ENCODE measurements at places on chromosomes 5 and 9.

DNA sequence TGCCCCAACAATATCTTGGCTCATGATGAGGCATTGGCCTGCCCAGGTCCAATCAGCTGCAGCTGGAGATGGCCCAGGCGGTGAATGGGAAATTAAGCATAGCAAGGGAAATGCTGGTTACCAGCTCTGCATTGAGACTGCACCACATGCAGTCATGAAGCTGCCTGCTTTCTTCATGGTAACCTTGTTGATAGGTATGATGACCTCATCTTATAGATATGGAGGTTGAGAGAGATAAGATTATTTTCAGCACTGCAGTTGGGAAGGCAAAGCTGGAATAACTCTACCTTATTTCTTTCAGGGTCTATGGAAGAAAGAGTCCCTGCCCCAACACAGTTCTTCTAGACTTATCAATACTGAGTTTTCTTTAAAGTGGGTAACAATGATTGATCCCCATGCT lies 180.1 kb downstream of the ICE1 start:
- no peak for DNase-seq

DNA sequence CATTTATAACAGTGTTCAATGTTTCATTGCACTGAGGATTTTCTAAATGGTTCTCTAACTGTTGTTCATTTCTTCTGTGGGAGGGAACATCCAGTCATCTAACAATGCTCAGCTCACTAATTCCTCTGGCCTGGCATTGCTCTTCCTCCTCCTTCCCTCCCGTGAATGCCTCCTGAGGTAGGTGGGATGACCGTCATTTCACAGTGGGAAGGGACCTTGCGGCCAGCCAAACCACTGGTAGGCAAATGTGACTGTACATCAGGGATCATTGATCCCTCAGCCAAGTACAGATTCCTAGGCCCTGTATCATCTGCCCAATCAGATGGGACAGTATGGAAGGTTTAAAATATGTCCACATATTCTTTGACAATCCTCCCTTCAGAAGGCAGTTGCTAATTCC lies 23.7 kb upstream of the VDAC1 start:
- DNase-seq = no peak

GRCh38 chr9:123169926-123170325 lies 98.5 kb downstream of the STRBP start:
- DNase-seq = no peak

DNA sequence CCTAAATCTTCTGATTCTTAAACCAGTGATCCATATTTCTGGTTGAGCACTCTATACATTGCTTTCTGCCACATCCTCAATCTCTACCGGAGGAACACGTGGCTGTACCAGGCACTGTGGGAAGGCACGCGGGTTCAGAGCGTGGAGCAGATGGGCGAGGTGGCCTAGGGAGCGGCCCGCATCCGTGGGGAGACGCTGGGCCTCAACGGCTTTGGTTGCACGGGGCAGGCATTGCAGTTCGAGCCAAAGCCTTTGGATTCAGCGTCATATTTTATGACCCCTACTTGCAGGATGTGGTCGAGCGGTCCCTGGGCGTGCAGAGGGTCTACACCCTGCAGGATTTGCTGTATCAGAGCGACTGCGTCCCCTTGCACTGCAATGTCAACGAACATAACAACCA lies 197.2 kb upstream of the RGMB start:
- DNase-seq = no peak

GRCh38 chr5:109681763-109682162 lies 8.0 kb upstream of the MAN2A1 start:
- DNase-seq = no peak

DNA sequence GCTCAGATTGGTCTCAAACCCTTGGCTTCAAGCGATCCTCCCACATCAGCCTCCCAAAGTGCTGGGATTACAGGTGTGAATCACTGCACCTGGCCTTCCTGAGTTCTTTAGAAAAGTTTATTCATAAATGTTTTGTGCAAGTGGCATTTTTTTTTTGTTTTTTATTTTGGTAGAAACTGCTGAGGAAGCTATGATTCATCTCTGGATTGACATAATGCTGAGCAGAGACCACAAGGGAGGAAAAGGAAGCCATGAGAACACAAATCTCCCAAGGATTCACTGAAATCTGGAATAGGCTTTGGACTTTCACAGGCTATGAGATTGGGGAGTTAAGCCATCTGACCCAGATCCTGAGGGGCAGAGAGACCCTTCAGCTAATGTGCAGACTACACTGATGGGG lies 3.4 kb upstream of the SLC46A2 start:
- DNase-seq = peak; percentile 64

DNA sequence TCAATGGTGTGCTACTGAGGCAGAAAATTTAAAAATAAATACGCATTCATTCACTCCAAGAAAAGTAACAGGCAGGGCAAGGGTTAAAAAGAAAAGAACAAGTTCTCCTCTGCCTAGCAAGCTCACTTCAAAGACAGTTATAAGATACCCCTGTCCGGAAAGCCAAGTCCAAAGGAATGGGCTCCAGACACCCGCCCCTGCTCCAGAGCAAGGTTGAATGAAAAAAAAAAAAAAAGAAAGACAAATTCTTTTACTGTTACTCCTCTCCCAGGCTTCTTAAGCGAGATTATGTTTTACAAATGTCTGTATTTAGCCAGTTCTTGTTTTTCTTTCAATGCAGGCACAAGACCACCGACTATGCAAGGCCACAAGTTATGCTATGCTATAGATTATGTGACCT lies 9.1 kb upstream of the ANXA2R start:
- DNase-seq = no peak

GRCh38 chr5:82176115-82176814 lies 101.9 kb downstream of the RPS23 start:
- no peak for DNase-seq

- DNase-seq = no peak
Measured at GRCh38 chr9:94159069-94159939, 75.0 kb downstream of the PTPDC1 start.

- DNase-seq = no peak
Measured at GRCh38 chr9:13244181-13244580, 35.3 kb downstream of the MPDZ start.

- no peak for DNase-seq
Measured at GRCh38 chr5:81751836-81752643, 1.1 kb upstream of the SSBP2 start.

DNA sequence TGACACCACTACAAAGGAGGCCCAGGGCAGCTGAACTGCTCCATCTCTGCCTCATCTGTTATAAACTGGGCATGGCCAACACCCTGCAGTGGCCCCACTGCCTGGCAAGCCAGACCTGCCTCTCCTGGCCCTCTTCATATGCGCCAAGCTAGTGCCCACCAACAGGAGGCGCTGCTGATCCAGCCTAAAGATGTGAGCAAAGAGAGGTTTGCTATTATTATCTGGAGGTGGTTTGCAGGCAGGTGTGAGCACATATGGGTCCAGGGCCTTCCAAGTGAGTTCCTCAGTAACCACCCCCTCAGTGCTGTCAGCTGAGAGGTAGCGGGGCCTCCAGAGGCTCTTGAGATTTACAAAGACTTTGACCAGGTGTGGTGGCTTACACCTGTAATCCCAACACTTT lies 232.2 kb downstream of the SYK start:
- peak; percentile 46 for DNase-seq

DNA sequence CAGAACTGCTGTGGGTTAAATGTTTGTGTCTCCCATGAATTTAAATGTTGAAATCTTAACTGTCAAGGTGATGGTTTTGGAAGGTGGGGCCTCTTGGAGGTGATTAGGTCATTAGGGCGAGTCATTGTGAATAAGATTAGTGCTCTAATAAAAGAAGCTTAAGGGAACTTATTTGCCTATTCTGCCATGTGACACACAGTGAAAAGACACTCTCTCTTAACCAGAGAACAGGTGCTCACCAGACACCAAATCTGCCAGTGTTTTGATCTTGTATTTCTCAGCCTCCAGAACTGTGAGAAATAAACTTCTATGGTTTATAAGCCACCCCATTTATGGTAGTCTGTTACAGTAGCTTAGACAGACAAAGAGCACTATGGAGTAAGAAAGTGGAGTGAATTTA lies 117.9 kb upstream of the SV2C start:
- no peak for DNase-seq

- DNase-seq = peak; percentile 56
Measured at GRCh38 chr5:1763548-1763911, 36.1 kb downstream of the MRPL36 start.

- peak; percentile 70 for DNase-seq
Measured at GRCh38 chr5:151470439-151470838, 23.0 kb downstream of the SLC36A1 start.

- DNase-seq = no peak
Measured at GRCh38 chr9:131566158-131566557, 20.8 kb downstream of the PRRT1B start.

GRCh38 chr9:37374892-37375291 lies 47.6 kb upstream of the GRHPR start:
- no peak for DNase-seq

- DNase-seq = no peak
Measured at GRCh38 chr9:77887662-77888061, 143.9 kb downstream of the GNAQ start.

GRCh38 chr5:10699987-10700386 lies 61.0 kb downstream of the DAP start:
- no peak for DNase-seq

DNA sequence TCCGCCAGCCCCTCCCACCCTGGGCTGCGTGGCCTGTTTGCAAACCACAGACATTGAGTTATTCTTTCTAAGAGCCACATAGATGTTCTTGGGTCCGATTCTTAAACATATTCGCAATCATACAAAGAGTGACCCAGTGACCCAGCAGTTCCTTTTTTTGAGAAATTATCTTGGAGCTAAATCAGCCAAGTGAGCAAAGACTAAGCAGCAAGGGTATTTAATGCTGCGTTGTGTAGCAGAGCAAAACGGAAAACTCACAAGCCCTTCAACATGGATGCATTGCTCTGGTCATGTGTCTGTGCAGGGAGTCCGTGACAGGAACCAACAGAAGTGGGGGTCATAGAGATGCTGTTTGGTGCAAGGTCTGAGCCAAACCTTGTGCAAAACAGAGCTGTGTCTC lies 95.6 kb downstream of the OLFM1 start:
- DNase-seq = no peak

GRCh38 chr5:61474746-61475145 lies 142.7 kb downstream of the ZSWIM6 start:
- DNase-seq = no peak

GRCh38 chr9:20643660-20644059 lies 21.4 kb upstream of the MLLT3 start:
- DNase-seq = no peak

- DNase-seq = no peak
Measured at GRCh38 chr9:29233193-29233592, 1659.9 kb upstream of the C9orf72 start.

DNA sequence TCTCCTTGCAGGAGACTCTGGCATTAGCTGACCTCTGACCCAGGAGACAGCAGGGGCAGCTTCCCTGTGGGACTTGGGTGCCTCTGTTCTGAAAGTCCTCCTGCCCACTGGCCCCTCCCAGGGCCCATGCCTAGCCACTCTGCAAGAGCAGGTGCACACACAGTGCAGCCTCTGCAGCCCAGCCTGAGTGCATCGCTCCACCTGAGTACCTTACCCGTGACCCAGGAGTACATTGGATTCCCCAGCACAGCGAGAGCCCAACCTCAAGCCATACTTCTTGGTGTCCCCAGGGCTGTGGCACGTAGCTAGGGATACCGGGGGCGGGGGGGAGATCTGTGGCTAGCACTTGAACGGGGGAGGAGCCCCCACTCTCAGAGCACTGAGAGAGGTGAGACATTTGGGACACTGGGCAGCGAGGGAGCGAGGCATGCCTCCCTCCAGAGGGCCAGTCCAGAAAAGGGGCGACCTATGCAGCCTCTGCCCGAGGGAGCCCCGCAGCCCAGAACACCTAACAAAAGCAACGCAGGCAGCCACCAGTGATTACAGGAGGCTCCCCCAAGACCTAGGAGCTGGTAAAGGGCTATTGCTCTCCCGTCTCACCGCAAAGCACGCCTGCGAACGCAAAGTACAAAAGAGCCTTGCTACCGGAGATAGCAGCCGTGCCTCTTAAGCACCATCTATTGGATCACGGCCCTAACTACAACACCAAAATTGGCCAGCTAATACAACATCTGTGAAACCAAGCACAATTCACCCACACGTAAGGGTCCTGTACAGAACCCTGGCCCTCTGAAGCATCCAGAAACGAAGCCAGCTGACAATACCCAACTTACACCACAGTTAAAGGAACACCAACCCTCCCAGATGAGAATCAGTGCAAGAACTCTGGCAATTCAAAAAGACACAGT lies 826 bp upstream of the PRDM9 start:
- no peak for DNase-seq

DNA sequence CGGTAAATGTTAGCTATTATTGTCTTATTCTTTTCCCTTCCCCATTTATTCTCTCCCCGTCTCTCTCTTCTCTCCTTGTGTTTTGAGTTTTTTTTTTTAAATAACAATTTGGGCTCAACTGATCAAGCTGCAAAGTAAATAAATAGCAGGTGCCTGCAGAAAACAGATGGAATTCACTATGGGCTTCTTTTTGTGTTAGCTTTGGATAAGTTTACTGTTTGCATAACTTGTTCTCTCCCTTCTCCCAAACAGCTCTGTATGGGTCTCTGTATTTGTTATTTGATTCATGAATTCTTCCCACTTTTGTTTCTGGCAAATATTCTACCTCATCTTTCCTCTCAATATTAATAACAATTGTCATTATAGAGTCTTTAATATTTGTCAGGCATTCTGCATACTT lies 111.8 kb upstream of the ASTN2 start:
- no peak for DNase-seq

GRCh38 chr5:36073595-36074216 lies 7.0 kb upstream of the UGT3A2 start:
- DNase-seq = no peak

DNA sequence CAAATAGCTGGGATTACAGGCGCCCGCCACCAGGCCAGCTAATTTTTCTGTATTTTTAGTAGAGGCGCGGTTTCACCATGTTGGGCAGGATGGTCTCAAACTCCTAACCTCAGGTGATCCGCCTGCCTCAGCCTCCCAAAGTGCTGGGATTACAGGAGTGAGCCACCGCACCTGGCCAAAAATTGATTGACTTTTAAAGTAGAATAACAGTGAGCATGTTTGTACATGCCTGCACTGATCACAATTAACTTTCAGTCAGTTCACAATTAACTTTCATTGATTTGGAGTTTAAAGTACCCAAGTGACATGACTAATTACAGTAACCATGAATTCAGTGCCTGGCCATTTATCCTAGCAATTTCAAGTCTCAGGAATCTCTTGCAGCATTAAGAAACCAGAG lies 61.3 kb downstream of the ANKH start:
- no peak for DNase-seq

DNA sequence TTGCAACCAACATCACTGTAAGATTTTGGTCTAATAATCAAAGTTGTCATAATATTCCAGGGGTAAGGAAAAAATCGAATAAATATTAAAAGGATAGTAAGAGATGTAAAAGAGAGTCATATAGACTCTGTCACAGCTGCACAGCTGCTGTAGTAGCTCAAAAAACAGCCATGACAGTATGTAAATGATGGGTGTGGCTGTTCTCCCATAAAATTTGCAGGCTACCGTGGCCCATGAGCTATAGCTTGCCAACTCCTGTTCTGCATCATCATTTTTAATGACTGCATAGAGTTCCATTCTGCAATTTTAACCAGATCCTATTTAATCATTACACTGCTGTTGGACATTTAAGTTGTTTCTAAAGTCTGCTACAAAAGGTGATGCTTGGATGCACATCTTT lies 450.5 kb upstream of the MPDZ start:
- DNase-seq = no peak

All from inflammatory macrophage (primary cell).